ENCODE measurements at places on chromosomes 1 and 21. TPM values are rescaled to one million over a fixed set of nuclear protein-coding genes. Genes with fewer than 3 reads are reported as not detected.

DNA sequence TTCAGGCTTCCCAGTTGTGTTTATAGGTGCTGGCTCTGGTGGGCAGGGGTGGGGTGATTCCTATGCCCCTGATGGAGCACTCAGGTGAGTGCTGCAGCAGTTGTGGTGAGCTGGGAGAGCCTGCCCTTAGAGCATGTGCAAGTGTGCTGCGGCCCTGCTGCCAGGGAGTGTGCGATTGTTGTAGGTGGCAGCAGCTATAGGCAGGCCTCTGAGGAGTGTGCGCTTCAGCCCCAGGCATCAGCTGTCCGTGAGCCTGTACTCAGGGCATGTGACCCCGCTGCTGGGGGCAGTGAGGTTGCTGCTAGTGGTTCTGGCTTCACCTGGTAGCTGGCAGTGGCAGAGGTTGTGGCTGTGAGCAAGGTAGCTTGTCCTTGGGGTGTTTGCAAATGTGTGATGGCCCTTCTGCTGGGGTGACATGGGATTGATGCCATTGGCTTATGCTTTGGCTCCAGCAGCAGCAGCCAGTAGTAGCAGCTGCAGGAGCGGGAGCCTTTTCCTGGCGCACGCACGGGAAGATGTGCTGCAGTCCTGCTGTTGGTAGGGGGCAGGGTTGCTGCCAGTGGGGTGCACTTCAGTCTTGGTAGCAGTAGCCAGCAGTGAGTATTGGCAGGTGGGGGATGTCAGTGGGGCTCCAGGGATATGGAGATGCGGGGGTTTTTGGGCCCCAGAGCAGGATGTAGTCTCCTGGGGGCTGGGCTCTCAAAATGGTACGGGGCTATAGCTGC is 37.7 kb downstream of the SYCP1 start:
- no peak for DNase-seq

- DNase-seq = no peak
Observed at GRCh38 chr1:220221269-220221668, 51.0 kb downstream of the RAB3GAP2 start.

GRCh38 chr1:84635429-84635828 is 54.8 kb downstream of the SSX2IP start:
- DNase-seq = no peak

DNA sequence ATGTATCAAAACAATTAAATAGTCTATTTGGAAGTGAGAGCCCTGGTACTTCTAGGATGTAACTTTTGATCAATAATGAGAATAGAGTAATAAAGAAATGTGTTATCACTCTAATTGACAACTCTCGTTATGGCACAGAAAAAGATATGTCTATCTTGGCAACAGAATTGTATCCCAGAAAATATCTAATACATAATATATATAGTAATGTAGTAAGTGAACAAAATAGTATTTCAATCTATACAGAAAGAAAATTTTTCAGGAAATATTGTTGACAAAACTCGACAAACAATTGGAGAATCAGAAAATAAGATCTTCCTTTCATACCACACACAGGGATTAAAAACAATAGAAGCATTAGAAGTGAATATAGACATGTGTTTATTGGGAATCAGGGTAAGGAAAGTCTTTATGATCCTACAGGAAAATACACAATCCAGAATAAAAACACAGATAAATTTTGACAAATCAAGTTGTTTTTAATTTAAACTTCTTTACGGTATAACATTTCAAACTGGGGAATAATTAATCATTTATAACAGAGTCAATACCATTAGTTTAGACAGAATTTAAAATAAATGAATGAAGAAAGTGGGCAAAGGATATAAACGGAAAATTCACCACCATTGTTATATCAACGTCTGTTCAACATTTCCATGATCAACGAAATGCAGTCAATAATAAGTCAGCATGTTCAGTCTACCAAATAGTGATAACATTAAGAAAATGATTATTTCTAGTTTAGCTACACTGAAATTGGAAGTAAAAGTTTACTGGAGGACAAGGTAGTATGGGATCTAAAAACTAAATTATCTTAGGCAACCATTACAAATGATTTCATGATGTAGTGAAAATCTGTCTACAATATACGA is 1526.5 kb upstream of the TPTE start:
- no peak for DNase-seq

GRCh38 chr1:206955476-206956451 is 9.5 kb upstream of the PIGR start:
- DNase-seq = no peak

DNA sequence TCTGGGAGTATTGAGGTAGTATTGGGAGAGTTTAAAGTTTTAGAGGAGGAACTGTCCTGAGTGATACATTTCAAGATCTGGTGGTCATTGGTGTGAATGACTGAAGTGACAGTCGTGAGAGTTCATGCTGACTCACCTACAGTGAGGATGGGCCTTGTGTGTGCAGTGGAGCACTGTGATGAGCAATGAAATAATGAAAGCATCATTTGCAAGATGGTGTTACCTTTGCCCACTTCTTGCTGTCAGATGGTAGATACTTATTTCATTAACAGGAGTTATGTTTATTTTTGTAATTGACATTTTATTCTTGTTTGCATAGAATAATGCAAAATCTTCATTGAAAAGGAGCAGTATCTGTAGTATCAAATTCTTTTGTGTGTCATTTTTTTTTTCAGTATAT is 29.0 kb downstream of the POU2F1 start:
- DNase-seq = no peak

GRCh38 chr1:51325391-51325790 is 5.0 kb downstream of the TTC39A start:
- DNase-seq = no peak

DNA sequence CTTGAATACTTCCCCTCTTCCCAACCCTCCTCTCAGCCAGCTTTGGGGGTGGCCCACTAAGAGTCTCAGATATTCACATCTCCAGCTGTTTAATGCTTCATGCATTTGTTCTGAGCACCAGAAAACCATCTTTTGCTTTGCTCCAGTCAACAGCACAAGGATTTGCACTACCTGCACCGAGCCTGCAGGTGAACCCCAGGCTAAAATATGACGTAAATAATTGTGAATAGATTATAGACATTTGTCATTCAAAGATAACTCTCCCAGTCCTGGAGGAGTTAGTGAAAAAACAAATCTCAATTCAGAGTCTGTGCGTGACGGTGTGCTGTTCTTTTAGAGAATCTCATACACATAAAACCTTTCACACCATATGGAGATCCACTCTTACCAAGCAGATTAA is 7.4 kb downstream of the CD247 start:
- DNase-seq = no peak

DNA sequence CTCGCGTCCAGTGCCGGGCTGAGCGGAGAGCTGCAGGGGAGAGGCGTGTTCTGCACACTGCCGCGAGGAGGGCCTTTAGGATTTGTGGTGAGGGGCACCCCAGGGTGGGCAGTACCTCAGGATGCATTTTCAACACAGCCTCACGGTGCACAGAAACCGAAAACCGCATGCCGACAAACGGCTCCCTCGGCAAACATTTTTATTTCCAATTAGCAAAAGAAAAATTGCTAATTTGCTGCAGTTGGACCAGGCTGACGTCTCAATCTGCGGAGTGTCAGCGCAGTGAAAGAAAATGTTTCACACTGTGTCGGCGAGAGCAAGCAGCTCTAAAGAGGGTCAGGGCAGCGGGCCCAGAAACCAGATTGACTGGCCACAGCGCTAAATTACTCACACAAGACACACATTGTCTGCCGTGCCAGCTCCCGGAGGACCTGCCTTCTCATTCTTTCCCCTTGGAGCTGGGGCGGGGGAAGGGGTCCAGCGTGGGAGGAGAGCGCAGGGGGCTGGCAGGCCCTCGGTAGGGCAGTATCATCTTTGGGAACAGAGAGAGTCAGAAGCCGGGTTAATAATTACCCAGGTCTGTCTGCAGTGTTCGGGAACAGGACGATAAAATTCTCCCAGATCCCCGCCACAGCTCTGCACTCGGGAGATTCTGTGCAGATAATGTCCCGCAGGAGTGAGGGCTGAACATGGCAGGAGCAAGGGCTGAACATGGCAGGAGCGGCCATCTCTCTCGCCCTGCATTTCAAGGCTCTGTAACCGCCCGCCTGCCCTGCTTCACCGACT is 150.2 kb downstream of the PRDM16 start:
- DNase-seq = no peak

- peak; percentile 96 for DNase-seq
Observed at GRCh38 chr1:39204441-39205081, at the start of gene MACF1. TSS of gene MACF1 (plus strand) at chr1:39204695. CDS start at chr1:39205023, 328 bp downstream.

Gene RGS1
- not detected for total RNA-seq

Gene KIRREL1
- total RNA-seq = 14.9 TPM

Gene RORC
- not detected for total RNA-seq

Gene FH
- total RNA-seq = 52.2 TPM

Gene IGSF3
- 12.4 TPM for total RNA-seq

Gene SPRR2G
- not detected for total RNA-seq

Gene RAB25
- total RNA-seq = not detected

Gene C1orf141
- total RNA-seq = not detected

Gene ATP6V1G3
- not detected for total RNA-seq
